ENCODE measurements at places on chromosomes 3 and 15.

GRCh38 chr3:128067489-128067888 lies 15.3 kb downstream of the SEC61A1 start:
- DNase-seq = no peak

DNA sequence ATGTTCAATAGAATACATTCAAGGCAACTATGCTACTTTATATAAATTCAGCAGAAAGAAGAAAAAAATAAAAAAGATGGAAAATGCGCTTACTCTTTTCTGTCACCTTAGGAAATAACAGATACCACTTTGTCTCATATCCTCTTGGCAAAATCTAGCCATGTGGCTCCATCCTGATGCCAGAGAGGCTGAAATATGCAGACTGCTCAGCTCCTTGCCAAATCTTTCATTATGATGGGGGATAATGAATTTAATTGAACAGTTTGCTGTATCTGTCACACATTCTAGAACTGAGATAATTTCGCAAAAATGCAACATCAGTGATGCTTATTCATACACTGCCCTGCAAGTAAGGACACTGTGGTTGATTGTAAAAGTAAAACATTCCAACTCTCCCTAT lies 1081.5 kb downstream of the PLOD2 start:
- no peak for DNase-seq

GRCh38 chr15:51448622-51449399 lies 107.4 kb downstream of the GLDN start:
- no peak for DNase-seq

DNA sequence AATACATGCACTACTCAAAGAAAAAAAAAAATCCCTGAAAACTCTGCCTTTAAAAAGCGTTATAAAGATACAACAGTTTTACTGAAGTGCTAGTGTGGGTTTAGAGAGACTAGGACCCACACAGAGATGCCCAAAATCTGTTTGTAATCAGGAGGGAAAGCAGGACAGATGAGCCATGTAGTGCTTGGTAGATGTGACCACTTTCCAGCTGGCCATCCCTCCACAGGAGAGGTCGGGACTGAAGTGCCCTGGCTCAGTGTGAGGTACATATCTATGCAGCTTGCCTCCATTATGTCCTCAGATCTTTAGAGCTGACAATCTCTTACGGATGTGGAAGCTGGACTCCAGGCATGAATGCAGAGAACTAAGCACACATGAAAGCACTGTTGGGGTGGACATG lies 57.5 kb upstream of the NANOGP8 start:
- DNase-seq = no peak

DNA sequence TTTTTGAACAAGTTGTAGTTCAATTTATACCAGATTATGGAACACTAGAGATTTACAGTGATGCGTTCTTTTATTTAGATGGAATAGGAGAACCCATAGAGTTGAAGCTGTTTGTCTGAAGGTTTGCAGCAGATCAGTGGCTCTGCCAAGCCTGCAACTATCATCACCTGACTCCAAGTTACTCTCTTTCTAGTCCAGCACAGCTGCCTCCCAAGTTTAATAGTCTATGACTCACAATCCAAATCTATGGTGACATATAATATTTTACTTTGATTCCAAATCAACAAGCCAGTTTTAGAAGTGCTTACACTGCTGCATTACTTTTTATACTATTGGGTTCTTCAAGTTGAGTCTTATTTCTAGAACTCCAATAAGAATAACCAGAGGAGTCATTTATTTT lies 400.4 kb downstream of the LPP start:
- DNase-seq = no peak

GRCh38 chr3:24004171-24004938 lies 59.3 kb downstream of the NR1D2 start:
- DNase-seq = no peak

GRCh38 chr15:85477730-85478129 lies 97.3 kb downstream of the AKAP13 start:
- no peak for DNase-seq

GRCh38 chr15:55003965-55004873 lies 192.5 kb downstream of the RSL24D1 start:
- no peak for DNase-seq

GRCh38 chr3:146052791-146053310 lies 108.1 kb downstream of the PLOD2 start:
- no peak for DNase-seq

DNA sequence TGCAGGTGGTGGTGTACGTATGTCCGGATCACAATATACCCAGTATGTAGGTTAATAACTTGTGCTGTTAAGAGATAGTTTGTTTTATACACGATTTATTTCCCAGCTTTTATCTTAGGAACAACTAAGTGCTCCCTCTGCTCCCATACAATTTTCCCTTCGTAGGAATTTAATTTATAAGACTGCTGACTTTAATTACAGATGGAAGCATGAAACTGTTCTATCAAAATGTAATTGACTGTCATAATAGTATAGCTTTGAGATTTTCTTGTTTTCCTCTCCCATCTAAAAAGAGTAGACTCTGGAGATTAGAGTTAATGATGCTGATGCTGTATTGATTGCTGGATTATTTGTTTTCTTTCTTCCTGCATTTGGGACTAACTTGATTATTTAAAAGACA lies 370.7 kb upstream of the SGO1 start:
- no peak for DNase-seq

DNA sequence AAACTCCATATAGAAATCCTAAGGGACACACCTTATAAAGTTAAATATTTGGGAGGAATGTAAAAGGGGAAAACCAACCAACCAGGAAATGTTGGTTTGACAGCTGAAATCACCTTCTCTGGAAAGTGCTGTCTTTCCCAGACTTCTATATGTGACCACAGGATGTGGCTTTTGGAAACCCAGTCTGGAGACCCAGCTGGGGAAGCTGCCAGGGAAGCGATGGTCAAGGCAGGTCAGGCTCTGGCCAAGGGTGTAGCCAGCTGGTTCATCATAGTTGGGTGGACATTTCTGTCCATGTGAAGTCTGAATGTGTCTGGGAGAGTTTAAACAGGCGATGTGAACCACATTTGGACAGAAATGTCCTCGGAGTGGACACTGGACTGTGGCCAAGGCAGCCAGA lies 73.9 kb downstream of the ARNT2 start:
- peak; percentile 34 for DNase-seq

DNA sequence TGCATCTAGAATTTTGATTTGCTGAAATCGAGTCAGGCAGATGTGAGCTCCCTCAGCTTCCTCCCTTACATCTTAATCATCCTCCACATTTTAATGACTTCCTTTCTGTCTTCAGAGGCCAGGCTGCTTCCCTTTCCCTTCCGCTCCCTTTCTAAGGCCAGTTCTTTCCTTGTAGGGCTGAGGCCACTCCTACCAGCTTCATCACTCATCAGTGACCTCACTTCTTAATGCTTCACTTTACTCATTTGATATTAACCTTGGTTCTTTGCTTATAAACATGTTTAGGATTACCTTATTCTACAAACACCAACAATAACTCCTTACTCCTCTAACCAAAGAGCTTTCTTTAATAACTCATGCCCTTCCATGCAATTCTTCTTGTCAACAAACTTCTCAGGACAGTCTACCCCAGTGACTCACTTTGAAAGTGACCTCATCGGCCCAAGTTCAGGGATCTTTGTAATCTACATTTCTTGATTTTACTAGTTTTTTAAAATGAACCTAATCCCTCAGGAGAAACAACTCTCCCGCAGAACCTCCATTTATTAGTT lies 23.9 kb downstream of the ILDR1 start:
- DNase-seq = no peak

DNA sequence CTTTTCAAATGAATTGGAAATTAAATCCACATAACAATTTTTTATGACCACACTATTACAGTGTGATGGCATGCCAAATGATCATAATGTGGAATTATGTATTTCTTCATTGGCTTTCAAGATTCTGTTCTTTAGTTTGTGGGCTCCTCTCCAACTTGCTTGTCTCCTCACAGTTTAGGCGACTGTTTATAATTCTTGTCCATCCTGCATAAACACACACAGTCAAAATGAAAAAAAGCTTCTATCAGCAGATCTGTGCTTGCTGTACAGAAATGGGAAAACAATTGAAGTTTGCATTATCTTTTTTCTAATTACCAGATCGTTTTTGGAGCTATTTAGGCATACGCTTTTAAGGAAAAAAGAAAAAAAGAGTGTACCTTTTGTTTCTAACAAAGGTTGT lies 37.0 kb downstream of the OPA1 start:
- DNase-seq = no peak

DNA sequence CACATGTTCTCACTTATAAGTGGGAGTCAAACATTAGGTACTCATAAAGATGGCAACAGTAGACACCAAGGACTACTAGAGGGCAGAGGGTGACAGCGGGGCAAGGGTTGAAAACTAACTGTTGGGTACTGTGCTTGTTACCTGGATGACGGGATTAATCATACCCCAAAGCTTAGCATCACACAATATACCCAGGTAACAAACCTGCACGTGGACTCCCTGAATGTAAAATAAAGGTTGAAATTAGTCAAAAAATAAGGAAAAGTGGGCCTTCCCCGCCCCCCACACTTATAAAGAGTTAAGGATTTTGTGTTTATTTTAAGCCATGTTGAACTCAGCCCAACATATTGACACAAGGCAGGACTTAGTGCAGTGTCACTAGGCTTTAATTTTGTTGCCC lies 96.1 kb downstream of the APBA2 start:
- DNase-seq = no peak

DNA sequence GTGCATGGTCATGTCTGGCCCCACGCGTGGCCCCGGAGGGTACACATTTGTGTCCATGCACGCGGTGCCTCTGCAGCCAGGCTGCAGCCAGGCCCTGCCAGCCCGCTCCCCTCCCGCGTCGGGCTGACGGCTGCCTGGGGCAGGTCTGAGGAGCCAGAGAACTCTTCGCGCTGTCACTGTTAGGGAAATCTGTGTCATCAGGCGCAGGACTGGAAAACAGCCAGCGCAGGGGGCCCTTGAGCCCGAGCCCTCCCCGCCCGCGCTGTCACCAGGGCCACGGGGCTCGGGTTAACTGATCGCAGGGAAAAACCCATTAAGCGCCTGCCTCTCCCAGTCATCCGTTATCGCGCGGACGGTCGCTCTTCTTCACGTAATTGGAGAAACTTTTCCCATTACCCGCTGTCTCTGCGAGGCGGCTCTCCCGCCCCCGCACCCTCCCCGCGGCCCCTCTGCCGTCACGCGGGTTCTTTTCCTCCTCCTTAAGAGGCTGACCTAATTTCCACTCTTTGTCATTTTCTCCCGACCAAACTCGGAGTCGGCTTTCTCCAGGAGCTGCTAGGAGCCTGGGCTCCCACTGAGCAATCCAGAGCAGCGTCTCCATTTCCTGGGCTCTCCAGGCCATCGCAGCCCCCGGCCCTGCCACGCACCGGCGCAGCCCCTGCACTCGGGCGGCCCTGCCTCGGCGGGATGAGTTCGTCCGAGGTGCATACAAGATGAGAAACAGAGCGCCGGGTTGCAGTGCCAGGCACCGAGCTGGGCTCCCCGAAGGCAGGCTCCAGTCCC lies 57.5 kb upstream of the PRR23E start:
- no peak for DNase-seq

DNA sequence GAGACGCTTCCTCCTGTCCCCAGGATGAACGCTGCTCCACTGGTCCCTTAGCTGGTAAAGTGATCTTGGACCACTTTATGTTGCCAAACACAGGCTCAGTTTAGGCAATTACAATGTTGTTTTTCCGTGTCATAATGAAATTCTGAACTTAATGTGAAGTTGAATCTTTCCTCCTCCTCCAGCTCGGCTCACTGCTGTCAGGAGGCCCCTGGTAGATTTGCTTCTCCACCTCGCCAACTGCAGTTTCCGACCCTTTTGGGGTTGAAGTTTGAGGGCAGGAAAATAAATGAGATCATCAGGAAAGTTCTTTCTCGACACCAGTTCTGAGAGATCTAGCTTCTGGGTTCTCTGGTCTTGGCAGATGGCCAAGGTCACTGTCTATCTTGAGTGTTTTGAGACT lies 27.8 kb downstream of the CFAP161 start:
- no peak for DNase-seq

- DNase-seq = peak; percentile 72
Observed at GRCh38 chr15:66851311-66852063, 149.5 kb downstream of the SMAD6 start.

DNA sequence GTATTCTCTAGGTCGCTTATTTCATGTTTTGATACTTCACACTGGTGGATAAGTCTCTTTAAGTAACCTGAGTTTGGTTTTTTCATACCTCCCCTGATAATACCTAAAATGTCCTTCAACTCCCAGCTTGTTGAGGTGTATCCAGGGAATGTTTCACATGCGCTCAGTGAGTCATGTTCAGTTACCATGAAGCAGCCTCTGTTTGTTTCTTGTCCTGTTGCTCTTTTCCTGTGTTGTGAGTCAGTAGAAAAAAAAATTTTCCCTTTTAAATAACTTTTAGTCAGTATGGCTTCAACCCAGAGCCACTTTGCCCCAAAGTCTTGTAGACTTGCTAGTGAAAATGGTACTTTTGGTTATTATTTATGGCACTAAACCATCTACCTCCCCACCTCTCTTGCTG lies 278.4 kb upstream of the ZPLD1 start:
- DNase-seq = peak; percentile 71

DNA sequence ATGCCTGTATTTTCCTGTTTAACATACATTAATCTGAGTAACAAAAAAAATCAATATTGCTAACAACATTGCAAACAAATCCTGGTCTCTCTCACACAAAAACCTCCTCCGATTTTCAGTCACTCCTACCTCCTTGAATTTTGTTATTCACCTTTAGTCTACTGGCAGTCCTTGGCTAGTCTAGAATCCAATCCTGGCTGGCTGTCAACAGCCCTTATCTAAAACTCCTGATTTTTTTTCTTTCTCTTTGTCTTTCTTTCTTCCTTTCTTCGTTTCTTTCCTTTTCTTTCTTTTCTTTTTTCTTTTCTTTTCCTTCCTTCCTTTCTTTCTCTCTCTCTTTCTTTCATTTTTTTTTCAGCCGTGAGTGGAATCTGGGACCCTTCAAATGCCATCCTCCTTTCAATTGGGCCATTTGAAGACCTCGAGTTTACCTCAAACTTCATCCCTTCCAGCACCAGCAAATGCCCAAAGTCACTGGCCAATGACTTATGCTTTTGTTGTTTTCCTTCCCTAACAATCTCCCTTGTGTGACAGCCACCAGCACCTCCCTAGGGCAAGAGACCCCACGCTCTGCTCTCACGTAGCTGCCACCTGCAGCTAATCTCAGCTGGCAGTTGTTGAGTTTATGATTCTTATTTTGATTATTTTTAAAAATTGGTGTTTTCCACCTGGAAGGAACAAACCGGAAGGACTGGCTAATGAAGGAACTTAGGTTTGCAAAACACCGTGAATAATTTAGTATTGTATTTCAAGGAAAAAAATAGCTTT lies 6.8 kb upstream of the ONECUT1 start:
- DNase-seq = no peak

GRCh38 chr15:49301562-49301961 lies 121.5 kb upstream of the FGF7 start:
- no peak for DNase-seq

- DNase-seq = no peak
Observed at GRCh38 chr15:66043264-66043663, 174.0 kb downstream of the RAB11A start.
